ENCODE measurements at places on chromosomes 1 and 21. TPM values are rescaled to one million over a fixed set of nuclear protein-coding genes. Genes with fewer than 3 reads are reported as not detected.

- no peak for DNase-seq
These were observed 38.5 kb upstream of the BMP8B start for GRCh38 chr1:39827201-39827600.

DNA sequence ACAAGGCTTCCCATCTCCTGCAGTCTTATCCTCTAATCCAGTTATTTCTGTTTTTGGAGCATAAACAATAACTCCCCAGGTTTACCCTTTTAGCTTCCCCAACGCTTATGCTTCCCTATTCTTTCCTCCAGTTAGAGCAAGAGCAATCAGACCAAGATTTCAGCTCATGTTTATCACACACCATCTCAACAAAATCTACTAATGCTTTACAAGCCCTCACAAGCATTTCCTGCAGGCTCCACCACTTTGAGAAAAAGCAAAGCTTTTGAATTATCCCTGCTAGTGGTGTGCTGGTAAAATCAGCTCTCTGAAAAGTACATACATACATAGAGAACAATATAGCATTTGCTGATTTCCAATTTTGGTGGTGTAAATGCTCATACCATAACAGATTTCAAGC lies 92.9 kb downstream of the EDEM3 start:
- DNase-seq, result no peak

DNA sequence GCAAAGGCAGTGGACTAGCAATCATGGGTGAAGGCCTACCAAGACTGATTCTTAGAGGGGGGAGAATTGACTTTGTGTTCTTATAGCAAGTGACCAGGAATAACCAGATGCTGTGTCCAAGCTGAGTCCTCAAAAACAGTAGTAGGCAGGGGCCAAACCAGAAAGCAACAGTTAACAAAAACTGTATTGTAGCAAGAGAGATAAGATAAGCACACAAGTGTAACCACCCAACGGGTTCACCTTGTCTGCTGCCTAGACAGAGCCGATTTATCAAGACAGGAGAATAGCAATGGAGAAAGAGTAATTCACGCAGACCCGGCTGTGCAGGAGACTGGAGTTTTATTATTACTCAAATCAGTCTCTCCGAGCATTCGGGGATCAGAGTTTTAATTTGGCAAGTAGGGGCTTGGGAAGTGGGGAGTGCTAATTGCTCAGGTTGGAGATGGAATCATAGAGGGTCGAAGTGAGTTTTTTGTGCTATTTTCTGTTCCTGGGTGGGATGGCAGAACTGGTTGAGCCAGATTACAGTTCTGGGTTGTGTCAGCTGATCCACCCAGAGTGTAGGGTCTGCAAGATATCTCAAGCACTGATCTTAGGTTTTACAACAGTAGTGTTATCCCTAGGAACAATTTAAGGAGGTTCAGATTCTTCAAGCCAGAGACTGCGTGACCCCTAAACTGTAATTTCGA lies 8.3 kb upstream of the CSRP1 start:
- DNase-seq, result no peak

GRCh38 chr21:18771845-18772380 lies 368.3 kb upstream of the TMPRSS15 start:
- DNase-seq, result no peak

- DNase-seq, result no peak
These were observed 51.6 kb downstream of the NEGR1 start for GRCh38 chr1:72230746-72231145.

- no peak for DNase-seq
These were observed 30.2 kb downstream of the EVA1C start for GRCh38 chr21:32442566-32443318.

DNA sequence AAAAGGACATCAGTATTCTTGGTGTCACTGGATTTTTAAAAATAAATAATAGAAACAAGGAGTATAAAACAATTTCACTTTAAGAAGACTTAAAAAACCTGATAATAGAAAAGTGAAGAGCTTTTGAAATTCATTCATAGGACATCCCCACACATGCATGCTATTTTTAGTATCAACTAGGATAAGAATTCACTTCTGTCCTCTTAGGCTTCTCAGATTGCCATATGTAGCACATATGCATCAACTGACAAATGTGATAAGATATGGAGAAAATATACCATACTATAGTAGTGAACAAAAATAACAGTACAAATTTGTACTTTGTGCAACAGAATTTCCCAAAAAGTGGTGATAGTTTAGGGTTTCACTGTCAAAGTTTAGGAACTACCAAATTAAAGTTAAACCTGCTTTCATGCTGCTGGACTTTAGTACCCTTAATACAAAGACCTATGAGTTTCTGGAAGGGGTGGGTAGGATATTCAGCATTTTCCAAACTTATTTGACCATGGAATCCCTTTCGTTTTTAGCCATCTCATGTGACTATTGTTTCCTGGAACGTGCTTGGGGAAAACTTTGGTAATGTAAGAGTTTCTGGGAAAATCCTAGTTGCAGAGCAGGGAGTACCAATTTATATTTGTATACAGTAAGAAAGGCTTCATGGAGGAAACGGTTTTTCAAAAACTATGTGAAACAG lies 19.8 kb downstream of the RPRD2 start:
- no peak for DNase-seq

GRCh38 chr1:58457023-58457635 lies 89.4 kb downstream of the OMA1 start:
- DNase-seq, result no peak

- no peak for DNase-seq
These were observed 175.4 kb downstream of the SEC16B start for GRCh38 chr1:177794376-177794991.

DNA sequence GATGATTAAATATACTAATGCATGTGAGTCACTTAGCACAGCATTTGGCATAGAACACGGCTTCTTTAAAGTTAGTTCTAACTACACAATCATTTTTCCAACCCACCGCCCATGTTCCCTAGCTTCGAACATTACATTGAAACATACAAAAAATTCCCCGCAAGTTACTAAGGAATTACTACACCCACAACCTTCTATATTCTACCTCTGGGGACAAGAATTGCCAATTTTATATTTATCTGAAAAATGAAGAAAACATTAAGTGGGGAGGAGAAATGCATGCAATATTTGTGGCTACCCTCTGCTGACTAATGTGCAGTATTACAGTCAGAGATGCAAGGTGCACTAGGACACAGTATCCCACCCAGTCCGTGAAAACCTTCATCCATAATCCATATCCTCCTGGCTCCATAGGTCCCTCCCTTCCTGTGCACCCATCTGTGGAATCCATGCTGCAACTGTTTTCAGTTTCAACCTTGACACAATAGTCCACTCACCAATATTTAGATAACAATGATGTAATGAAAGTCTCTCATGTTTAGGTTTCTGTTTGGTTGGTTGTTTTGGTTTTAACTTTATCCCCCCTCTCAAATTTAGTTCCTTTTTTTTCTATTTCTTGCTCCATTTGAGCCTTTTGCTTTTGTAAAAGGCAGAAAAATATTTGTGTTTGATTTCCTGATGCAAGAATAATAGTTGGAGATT lies 31.6 kb downstream of the RGS5 start:
- no peak for DNase-seq

GRCh38 chr1:167672831-167673230 lies 42.8 kb downstream of the RCSD1 start:
- no peak for DNase-seq

DNA sequence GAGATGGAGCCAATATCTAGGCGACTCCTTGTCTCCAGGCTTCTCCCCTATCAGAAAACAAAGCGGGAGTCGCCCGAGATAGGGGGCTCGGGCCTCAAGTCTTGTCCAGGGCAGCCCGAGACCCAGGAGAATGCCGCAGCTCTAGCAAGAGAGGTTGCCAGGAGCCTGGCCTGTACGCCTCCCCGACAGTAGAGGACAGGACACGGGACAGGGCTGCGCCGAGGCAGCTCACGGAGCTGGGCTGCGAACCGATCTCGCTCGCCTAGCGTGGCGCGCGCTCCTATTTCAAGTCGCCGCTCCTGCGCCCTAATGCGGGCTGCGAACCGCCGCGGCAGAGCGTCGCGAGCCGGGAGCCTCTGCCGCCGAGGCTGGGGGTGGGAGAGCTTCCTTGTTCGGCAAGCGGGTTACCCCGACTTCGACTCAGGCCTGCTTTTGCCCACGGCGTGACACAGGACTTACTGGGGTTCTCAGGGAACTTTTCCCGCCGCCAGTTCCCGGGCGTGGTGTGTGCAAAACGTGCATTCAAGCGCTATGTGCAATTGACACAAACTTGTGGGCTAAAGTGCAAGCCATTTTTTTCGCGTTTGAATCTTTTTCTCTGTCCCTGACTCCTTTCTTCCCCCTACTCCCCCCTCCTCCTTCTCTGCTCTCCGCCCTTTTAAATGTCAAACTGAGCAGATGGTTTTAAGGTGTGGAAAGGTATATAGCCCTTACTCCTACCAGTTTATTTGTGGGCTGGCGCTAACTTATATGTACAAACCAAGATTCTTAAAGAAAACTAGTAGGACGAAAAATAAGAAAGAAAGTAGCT lies 2.4 kb upstream of the PROX1 start:
- no peak for DNase-seq

The DCDC2B gene
- not detected for total RNA-seq

The OR10Z1 gene
- total RNA-seq, result not detected

The SAMD13 gene
- 2.1 TPM for total RNA-seq

The RIPK4 gene
- not detected for total RNA-seq
